ENCODE measurements at places on chromosomes 13 and 19.

GRCh38 chr13:100537486-100537885 lies 51.1 kb downstream of the GGACT start:
- no peak for DNase-seq

- no peak for DNase-seq
Measured at GRCh38 chr19:57611113-57611512, 2.9 kb upstream of the ZNF134 start.

GRCh38 chr13:51811920-51812451 lies 8.0 kb upstream of the DHRS12 start:
- DNase-seq, result no peak

DNA sequence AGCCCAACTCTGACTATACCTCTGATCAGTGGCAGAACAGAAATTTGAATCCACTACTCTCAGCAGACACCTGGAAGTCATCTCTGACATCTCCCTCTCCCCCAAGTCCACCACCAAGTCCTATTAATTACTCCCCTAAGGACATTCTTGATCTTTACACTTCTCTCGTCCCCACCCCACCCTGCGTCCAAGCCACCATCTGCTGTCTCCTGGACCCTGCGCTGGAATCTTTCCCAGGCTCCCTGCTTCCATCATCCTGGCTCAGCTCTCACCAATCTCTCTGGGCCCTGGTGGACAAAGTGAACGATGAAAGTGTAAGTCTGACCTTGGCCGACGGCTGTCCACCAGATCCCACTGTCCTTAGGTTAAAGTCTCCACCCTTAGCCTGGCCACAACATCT lies 145.6 kb upstream of the GJB6 start:
- DNase-seq, result no peak

- no peak for DNase-seq
Measured at GRCh38 chr13:72383646-72384045, 343.8 kb downstream of the MZT1 start.

Measured in lower lobe of right lung (tissue), 2 donors.